AG09319 (cell line): ENCODE measurements at places on chromosomes 5 and 9.
A peak's percentile ranks its signal among the peaks of the same experiment; 100 is the strongest.

- DNase-seq, result no peak
Observed at GRCh38 chr5:68479524-68479923, 264.0 kb downstream of the PIK3R1 start.

GRCh38 chr9:114823441-114823840 lies 17.6 kb upstream of the TNFSF15 start:
- DNase-seq, result no peak

DNA sequence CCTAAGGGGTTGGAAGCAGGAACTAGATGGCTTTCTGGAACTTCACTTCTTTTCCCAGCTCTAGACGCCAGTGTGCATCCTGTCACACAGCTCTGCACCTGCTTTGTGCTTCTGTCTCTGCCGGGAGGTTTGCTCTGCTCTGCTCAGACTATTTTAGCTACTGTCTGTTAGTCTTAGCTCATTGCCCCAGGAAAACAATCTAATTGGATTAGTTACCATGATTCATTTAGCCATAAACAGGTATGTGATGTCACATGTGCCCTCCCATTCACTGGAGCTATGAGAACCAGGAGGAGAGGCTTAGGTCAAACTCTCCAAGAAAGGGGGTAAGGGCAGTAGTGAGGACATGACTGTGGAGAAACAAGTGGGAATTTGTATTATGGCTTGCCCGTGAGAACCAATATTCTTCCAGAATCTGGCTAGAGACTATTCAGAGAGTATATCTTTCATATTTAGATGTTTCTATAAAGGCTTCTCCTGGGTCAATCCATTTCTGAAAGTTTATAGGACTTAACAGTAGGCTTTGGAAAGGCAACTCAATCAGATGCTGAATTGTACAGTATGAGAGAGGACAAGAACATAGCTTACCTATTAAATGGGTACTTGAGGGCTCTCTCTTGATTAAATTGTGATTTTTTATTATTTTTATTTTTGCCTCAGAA lies 22.4 kb upstream of the NREP start:
- DNase-seq, result no peak

GRCh38 chr9:131188976-131189375 lies 63.6 kb downstream of the NUP214 start:
- no peak for DNase-seq

- DNase-seq, result no peak
Observed at GRCh38 chr5:1119312-1119831, 7.5 kb upstream of the SLC12A7 start.

GRCh38 chr9:122857815-122858214 lies 29.4 kb upstream of the PDCL start:
- DNase-seq, result no peak

GRCh38 chr5:67265951-67266350 lies 69.4 kb upstream of the CD180 start:
- DNase-seq, result no peak

GRCh38 chr9:96317335-96317980 lies 15.5 kb upstream of the HSD17B3 start:
- DNase-seq, result peak; percentile 31

DNA sequence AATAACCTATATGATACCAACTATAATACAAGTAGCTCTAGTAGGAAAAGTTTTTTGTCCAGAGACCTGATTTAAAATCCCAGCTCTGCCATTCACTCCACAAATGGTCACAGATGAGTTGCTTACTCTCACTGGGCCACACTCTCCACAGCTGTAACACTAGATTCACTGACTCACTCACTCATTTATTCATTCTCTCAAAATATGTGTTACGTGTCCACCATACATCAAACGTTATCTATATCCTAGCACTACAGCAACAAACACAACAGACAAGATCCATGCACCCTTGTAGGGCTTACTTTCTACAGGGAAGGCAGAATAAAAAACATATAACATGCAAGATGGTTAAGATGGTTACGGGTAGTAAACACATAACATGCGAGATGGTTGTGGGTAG lies 146.3 kb downstream of the CDK5RAP2 start:
- no peak for DNase-seq

DNA sequence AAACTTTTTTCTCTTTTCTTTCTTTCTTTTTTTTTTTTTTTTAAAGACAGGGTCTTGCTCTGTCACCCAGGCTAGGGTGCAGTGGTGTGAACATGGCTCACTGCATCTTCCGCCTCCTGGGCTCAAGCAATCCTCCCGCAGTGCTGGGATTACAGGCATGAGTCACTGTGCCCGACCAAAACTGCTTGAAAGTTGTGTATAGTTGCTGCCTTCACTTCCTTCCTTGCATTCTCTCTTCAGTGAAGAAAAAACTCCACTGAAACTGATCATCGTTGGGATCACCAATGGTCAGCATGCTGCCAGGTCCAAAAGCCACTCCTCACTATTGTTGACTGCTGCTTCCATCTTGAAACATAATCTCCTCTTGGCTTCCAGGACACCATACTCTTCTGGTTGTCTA lies 66.6 kb upstream of the CTNNA1 start:
- no peak for DNase-seq

DNA sequence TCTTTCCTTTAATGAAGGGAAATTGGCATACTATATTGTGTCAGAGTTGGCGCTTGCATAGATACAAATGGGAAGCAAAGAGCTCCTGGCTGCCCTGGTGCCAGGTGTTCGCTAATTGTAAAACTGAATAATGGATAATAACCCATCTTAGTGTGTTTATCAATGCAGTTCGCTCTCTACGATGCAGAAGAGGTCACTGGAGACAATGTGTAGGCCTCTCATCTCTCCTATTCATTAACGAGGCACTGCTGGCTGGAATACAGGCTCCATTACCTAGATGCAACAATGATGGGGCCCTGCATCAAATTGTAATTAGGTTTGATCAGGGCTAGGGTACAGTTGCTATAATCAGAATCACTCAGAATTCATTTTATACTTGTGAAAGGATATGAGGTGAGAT lies 171.0 kb downstream of the RMI1 start:
- no peak for DNase-seq
